ENCODE measurements at places on chromosomes 4 and X. TPM values are rescaled to one million over a fixed set of nuclear protein-coding genes. Genes with fewer than 3 reads are reported as not detected.
A peak's percentile ranks its signal among the peaks of the same experiment; 100 is the strongest.

DNA sequence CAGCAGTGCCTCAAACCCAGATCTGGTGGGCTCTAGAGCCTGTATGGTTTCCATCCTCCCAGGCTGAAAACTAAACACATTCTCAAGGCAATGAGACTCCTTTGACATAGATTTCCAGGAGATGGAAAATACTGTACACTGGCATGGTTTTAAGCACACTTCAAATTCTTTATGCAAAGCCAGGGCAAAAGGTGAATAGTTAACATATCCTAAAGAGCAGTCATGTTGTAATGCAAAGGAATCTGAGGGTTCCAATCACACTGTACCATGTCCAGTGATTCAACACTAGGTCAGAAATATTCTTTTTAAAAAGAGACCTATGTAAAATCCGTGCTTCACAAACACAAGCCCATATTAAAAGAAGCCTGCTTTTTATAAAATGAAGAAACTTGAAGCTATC is 195.3 kb downstream of the QDPR start:
- DNase-seq = no peak

DNA sequence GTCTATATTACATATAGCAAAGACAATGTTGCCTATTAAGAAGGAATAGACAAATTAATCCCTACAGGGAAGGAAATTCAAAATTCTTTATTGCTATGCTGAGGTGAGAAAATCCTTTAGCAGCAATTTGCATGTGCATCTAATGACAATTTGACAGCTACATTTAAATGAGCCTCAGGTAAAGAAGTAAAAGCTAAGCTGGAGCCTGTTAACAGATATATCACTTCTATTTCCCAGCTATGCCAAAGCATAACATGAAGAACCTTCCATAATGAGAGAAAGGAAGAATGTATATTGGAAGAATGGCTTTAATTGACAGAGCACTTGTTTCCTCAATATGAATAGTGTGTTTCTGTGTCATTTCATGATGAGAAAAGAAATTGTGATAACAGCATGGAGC is 71.6 kb downstream of the BMP3 start:
- no peak for DNase-seq

- no peak for DNase-seq
Observed at GRCh38 chr4:183435803-183436202, 8.6 kb upstream of the CDKN2AIP start.

- no peak for DNase-seq
Observed at GRCh38 chr4:107843391-107843790, 18.7 kb downstream of the SGMS2 start.

- no peak for DNase-seq
Observed at GRCh38 chr4:3223346-3223745, 25.6 kb upstream of the MSANTD1 start.

DNA sequence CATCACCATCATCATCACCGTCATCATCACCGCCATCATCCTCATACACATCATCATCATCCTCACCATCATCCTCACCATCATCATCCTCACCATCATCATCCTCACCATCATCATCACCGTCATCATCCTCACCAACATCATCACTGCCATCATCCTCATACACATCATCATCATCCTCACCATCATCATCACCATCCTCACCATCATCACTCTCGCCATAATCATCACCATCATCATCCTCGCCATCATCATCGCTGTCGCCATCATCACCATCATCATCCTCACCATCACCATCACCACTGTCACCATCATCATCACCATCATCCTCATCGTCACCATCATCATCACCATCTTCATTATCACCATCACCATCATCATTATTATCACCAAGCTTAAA is 19.8 kb upstream of the DHRSX start:
- no peak for DNase-seq

DNA sequence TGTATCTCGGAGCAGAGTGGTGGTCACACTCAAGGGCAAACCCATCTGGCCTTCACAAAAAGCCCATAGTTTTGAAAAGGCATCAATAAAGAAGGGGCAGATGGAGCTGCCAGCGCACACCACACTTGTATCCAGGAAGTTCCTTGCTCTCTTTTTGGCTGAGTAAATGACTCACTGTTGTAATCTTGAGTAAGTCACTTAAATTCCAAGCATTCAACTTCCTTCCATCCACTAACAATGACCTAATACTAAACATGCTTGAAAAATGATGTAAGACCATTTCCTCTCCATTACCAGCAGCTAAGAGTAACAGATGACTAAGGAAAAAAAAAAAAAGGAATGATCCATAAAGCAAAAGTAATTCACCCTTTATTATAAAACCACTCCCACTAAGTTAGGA is 32.4 kb upstream of the MYOZ2 start:
- DNase-seq = peak; percentile 46

- no peak for DNase-seq
Observed at GRCh38 chr4:142434519-142435224, 411.4 kb downstream of the INPP4B start.

DNA sequence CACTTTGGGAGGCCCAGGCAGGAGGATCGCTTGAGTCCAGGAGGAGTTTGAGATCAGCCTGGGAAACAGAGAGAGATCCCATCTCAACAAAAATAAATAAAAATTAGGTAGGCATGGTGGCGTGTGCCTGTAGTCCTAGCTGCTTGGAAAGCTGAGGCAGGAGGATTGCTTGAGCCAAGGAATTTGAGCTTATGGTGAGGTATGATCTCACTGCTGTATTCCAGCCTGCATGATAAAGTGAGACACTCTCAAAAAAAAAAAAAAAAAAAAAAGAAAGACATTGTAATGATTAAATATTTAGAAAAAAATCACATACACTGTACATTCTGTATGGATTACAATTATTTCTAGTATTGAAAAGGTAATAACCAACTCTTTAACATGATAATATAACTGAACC is 87.1 kb downstream of the SLIT2 start:
- DNase-seq = no peak

DNA sequence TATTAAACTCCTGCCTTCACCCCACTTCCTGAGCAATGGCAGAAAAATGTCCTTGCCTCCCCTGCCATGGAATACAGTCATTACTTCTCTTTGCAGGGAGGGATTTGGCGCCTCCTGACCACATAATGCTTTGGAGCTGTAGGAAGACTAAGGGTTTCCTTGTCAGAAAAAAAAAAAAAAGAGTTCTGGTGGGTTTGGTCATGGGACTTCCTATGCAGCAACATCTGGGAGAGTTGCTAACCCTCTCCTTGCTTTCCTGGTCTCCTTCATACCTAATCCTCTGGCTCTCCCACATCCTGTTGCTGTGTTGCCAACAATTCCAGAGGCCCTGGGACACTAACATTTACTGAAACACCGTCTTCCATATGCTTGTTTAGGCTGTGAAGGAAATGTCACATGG is 75.1 kb upstream of the MBNL3 start:
- DNase-seq = no peak

DNA sequence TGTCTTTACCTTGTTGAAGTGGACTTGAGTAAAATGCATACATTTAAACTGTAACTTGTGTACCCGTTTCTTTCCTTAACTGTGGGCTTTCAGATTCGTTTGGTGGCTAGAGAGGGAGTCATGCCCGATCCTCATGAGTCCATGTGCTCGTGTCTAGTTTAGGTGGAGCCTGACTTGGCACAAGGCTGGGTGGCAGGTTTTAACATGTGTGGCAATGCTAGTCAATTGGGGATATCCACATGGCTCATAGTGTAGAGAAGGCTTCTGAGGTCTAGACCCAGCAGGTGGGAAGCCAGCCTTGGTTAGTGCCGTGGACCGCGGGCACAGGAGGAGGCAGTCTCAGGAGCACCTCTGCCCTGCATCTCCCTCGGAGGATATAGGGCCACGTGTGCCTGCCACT is 48.5 kb upstream of the CLCN4 start:
- no peak for DNase-seq

DNA sequence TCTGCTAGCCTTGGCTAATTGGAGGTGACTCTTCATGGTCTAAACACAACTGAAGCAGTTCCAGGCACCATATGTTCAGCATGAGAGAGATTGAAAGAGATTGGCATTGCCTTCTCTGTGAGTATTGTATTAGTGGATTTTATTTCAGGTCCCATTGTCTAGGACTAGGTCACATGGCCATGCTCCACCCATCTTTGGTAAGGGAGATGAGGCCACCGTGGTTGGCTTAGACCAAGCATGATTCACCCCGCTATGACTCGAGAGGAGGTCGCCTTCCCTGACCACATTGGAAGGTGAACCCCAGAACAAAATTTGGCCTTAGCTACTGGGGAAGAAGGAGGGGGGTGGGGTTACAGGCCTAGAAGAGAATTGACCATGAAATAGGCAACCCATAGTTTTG is 109.9 kb upstream of the BCOR start:
- DNase-seq = no peak

DNA sequence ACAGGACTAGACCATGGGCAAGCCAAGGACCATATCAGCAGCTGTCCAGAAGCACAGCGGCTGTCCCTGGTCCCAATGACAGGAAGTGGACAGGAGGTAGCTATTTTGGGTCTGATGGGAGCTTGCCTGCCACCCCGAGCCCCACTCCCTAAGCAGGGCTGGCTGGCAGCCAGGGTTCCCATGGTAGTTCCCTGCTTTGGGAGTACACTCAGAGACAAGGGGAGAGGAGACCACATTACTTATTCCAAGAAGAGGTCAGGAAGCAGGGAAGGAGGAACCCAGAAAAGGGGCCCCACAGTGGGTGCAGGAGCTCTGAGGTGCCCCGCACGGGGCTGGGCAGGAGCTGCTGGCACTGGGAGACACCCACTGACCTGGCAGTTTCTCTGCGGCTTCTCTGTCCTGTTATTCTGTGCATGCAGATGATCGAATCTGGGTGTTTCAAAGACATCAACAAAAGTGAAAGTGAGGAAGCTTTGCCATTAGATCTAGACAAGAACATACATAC is 36.3 kb downstream of the HTT-AS start:
- no peak for DNase-seq

DNA sequence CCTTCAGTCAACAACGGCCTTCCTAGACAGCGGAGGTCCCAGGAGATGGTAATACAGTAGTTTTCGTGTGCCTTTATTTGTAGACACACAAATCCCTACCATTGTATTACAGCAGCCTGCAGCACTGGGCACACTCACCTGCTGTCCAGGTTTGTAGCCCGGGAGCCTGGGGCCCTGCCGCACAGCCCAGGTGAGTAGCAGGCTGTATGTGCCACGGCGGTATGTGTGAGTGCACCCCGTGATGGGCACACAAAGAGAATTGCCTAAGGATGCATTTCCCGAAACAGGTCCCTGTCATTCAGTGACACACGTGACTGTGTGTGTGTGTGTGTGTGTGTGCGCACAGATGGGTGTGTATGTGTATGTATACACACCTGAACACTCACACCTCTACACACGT is 8.1 kb upstream of the SLC25A6 start:
- DNase-seq = no peak

DNA sequence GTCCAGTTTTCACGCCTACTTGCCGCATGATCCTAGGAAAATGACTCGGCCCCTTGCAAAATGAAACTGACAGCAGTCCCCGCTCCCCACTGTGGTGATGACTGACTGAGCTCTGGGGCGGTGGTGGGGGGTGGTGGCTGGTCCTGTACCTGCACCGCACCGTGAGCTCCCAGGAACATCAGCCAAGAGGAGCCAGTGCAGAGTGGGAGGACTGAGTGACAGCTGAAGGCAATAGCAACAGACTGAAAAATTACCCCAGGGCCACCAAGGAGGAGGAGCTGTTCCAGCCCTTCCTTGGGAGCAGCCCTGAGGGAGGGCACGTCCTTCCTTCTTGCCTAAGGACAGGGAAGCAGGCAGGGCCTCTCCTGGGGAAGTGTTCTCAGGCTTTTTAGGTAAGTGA is 2.4 kb upstream of the C4orf50 start:
- no peak for DNase-seq

DNA sequence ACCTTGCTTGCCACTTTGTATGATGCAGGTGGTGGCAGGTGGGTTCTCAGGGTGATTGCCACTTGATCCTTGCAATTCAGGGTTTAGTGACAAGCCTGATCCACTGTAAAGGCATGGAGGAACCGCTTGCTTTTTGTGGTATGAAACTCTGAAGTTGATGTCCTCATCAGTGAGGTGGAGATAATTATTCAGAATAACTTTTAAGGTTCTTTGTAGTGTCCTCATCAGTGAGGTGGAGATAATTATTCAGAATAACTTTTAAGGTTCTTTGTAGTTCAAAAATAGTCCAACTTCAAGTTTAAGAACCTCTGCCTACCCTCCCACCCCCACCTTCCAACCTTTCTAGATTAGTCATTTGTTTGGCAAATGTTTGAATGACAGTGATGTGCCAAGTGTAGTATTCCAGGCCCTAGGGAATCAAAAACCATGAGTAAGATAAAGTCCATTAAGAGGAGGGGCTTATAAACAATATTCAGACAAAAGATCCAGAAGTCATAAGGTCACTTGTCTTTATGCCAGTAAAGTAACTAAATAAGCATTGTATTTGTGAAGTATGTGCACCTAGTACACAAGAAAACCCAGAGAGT is 51.2 kb downstream of the DCUN1D4 start:
- no peak for DNase-seq

- no peak for DNase-seq
Observed at GRCh38 chr4:173061160-173061559, 107.5 kb upstream of the GALNT7 start.

DNA sequence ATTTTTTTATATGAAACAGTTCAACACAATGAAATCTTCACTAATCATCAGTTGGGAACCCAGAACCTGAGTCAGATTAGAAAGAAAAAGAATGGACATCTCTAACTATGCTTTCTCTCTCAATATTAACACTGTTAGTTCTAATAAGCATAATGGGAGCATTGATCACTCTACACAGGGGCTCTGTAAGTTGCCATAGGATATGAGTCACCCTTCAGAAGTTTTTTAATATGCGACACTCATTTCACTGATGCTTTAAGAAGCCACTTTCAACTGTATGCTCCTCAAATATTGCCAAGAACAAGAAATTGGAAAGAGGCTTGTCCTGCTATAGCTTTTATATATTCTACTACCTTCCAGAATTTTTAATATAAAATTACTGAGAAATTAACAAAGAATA is 187.0 kb downstream of the AASDH start:
- DNase-seq = no peak

GRCh38 chr4:26001413-26001812 is 87.4 kb downstream of the SMIM20 start:
- no peak for DNase-seq

GRCh38 chr4:7487502-7487901 is 52.8 kb upstream of the PSAPL1 start:
- no peak for DNase-seq

The USO1 gene
- 74.1 TPM for total RNA-seq

The HTRA3 gene
- total RNA-seq = 19.7 TPM

The STOX2 gene
- total RNA-seq = 11.2 TPM

The FAM50A gene
- total RNA-seq = 64.2 TPM

The PRSS12 gene
- total RNA-seq = 3.6 TPM

The PABPC1L2A gene
- total RNA-seq = not detected

The GPR34 gene
- 56.3 TPM for total RNA-seq

The LINC00632 gene
- total RNA-seq = 90.1 TPM

The CT45A10 gene
- total RNA-seq = not detected

The OPRPN gene
- total RNA-seq = not detected

The SLC4A4 gene
- 6.7 TPM for total RNA-seq

The MAGEE1 gene
- 2.8 TPM for total RNA-seq

The UBQLN2 gene
- 21.3 TPM for total RNA-seq

The POU3F4 gene
- total RNA-seq = not detected

Data from breast epithelium (tissue), 4 donors.